ENCODE measurements at places on chromosomes 7 and 10. TPM values are rescaled to one million over a fixed set of nuclear protein-coding genes. Genes with fewer than 3 reads are reported as not detected.

The KLLN gene
- 1.1 TPM for total RNA-seq

The NKX1-2 gene
- total RNA-seq, result not detected

The DGKI gene
- total RNA-seq, result 1.4 TPM

The RBAK gene
- total RNA-seq, result 9.3 TPM

The AVPI1 gene
- total RNA-seq, result 2.3 TPM

The USP6NL gene
- 3.2 TPM for total RNA-seq

The ANXA7 gene
- total RNA-seq, result 151 TPM

The CPN1 gene
- total RNA-seq, result not detected

The GNGT1 gene
- total RNA-seq, result not detected

The FXYD4 gene
- not detected for total RNA-seq

The NCF1 gene
- total RNA-seq, result 0.27 TPM

The WASL gene
- 7.4 TPM for total RNA-seq

The ASB10 gene
- total RNA-seq, result not detected

The TMEM140 gene
- total RNA-seq, result 7.0 TPM

The NFKB2 gene
- 324 TPM for total RNA-seq

The NPC1L1 gene
- total RNA-seq, result not detected

The RBM20 gene
- 0.07 TPM for total RNA-seq

The NEURL1 gene
- 1.5 TPM for total RNA-seq

The LIPF gene
- total RNA-seq, result not detected

The CCDC146 gene
- total RNA-seq, result 1.2 TPM

The UFSP1 gene
- total RNA-seq, result 3.1 TPM

The CH25H gene
- total RNA-seq, result not detected

The CALHM3 gene
- total RNA-seq, result not detected

The DNAH11 gene
- total RNA-seq, result not detected

The CLEC5A gene
- total RNA-seq, result 0.24 TPM

Data from CD8-positive, alpha-beta memory T cell (primary cell).